ENCODE measurements at places on chromosomes 7 and 10.

GRCh38 chr10:5497948-5498730, 1.2 kb downstream of the CALML5 start:
- DNase-seq: no peak

- DNase-seq: no peak
Measured at GRCh38 chr10:102476466-102477141, 25.3 kb upstream of the C10orf95 start.

DNA sequence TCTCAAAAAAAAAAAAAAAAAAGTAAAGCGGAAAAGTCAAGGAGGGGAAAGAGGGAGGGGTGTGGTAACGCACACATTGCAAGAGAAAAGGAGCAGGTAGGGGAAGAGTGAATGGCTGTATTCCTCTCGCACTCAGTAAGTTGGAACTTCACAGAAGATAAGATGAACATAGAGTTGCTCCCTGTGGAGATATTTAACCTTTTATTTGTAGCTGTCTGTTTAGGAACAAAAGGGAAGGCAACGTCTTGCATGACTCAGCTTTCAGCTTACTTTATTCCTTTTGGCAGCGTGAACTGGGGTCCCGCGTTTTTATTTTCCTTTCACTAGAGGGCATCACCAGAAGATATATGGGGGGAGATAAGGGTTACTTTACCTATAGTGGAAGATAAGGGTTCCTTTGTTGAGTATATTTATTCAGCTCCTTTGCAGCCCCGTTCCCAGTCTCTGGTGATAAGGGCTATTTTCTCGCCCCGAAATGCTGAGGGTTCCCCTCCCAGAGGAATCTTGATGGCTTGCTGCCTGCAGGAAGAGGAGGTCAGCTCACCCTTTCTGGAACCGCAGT, 78.5 kb downstream of the APBB1IP start:
- no peak for DNase-seq

DNA sequence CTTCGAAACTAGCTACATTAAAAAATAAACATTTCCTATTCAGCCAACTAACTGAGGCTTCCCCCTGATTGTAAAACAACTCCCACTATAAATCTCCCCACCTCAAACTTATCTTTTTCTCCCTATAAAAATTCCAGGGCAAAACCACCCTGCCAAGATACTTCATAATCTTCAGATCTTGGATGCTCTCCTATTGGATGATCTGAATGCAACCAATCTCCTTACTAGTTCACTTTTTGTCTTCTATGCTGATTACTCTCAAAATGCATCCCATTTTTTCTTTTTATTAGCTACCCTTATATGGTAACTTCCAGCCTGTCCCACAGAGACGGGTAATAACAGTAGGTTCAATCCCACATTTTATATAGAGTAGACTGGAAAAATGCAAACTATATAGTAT, 15.0 kb upstream of the PRSS58 start:
- no peak for DNase-seq

- DNase-seq: no peak
Measured at GRCh38 chr10:47079204-47079580, 168.0 kb downstream of the PTPN20 start.

- no peak for DNase-seq
Measured at GRCh38 chr7:9181356-9181755, 747.9 kb downstream of the NXPH1 start.

- DNase-seq: no peak
Measured at GRCh38 chr7:127632276-127632910, 14.5 kb upstream of the PAX4 start.

- no peak for DNase-seq
Measured at GRCh38 chr10:91340613-91341362, 69.4 kb upstream of the HECTD2 start.

DNA sequence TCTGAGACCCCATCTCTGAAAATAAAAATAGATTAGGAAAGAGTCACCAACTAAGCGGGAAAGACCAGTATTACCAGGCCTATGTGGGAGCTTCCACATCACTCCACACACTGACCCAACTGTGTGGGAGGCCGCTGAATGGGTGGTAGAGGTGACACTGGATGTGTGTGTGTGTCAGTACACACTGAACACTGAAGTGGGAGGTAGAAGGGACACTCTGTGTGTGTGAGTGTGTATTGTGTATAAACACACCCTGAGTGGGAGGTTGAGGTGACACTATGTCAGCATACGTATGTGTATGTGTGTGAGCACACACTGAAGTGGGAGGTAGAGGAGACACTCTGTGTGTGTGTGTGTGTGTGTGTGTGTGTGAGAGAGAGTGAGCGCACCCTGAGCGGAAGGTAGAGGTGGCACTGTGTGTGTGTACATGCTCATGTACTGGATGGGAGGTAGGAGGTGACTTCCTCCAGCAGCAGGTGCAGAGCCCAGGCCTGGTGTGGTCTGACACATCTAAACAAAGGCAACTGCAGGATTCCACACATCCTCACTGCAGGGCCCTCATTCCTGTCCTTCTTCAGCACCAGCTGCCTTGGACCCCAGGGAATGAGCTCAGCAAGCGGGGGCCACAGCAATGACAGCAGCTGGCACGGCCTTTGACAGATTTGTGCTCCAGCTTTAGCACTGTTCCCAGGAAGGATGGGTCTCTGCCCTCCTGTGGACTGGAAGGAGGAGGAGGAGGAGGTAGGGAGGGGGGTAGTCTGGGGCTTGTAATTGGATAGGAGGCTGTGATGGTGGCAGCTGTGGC, 26.5 kb upstream of the RBM20 start:
- no peak for DNase-seq

DNA sequence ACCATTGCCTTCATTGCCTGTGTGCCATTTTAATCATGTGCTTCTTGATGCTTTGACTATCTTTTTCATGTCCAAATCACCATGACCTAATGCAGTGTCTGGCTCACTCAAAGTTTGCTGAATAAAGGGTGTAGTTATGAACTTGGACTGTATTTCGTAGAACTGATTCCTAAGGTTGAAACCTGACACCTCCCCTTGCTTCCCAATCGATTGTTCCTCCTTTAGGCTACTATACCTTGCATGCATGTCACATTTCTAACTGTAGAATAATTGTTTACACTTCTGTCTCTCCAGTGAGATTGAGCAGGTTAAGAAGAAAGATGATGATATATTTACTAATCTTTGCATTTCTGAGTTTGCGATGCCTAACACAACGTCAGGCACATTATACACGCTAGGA, 41.0 kb upstream of the CDK1 start:
- DNase-seq: no peak

- no peak for DNase-seq
Measured at GRCh38 chr7:122256046-122256445, 48.5 kb downstream of the FEZF1 start.

DNA sequence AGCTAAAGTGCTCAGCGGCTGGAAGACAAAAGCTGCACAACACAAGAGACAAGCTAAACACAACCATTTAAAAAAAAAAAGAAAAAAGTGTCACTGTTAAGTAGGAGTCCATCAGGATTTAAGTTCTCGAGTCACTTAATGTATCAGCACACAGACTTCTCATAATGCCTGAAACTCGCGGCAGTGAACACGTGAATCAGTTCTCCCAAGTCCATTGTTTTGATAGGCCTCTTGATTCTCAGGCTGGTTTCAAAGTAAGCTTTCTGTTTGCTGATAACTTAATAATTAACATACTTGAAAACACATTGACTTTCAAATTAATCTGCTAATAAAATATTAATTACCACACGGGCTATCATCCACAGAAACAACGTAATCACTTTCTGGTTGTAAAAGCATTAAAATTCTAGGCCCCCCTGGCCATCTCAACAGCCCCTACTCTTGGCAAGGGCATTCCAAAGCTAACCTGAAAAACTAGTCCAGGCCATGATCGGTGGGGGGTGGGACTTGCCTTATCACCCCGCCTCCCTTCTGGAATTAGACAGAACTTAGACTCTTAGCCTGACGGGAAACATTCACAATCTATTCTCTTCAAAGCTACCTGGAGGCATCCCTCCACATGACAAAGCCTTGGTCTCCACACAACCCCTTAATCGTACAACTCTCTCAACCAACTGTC, 129.0 kb downstream of the DIP2C start:
- no peak for DNase-seq

- no peak for DNase-seq
Measured at GRCh38 chr7:22698767-22699166, 28.2 kb upstream of the IL6 start.

GRCh38 chr10:108787932-108788331, 1135.4 kb downstream of the XPNPEP1 start:
- DNase-seq: no peak

GRCh38 chr7:150450491-150451001, at the start of gene GIMAP8:
Gene GIMAP8 (plus strand): TSS chr7:150450630. CDS start chr7:150466699, 16,069 bp downstream.
- DNase-seq: peak; percentile 80

DNA sequence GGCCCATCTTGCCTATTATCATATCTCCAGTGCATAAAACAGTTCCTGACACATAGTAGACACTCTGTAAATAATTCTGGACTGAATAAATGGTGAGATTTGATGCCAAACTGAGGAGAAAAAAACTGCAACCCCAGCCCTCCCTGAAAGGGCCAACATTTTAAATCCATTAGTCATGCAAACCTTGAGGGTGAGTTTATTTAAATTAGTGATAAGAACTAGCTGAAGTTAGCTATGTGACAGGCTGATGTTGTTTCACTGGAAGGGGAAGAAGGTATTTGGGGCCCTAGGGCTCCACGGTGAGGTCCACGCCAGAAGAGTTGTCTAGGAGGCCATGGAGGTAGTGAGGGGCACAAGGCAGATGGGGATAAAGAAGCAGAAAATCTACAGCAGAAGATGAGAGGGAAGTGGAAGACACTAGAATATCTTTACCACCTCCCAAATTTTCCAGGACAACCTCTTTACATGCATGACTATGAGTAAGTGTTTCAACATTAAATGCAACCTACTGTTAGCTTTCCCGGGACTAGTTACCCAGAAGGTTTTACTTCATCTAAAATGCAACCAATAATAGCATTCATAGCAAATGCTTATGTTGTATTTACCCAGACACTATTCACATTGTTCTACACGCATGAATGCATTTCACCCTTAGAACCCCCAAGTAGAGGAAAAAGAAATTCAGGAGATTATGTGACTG, 183.2 kb upstream of the LYZL1 start:
- no peak for DNase-seq

DNA sequence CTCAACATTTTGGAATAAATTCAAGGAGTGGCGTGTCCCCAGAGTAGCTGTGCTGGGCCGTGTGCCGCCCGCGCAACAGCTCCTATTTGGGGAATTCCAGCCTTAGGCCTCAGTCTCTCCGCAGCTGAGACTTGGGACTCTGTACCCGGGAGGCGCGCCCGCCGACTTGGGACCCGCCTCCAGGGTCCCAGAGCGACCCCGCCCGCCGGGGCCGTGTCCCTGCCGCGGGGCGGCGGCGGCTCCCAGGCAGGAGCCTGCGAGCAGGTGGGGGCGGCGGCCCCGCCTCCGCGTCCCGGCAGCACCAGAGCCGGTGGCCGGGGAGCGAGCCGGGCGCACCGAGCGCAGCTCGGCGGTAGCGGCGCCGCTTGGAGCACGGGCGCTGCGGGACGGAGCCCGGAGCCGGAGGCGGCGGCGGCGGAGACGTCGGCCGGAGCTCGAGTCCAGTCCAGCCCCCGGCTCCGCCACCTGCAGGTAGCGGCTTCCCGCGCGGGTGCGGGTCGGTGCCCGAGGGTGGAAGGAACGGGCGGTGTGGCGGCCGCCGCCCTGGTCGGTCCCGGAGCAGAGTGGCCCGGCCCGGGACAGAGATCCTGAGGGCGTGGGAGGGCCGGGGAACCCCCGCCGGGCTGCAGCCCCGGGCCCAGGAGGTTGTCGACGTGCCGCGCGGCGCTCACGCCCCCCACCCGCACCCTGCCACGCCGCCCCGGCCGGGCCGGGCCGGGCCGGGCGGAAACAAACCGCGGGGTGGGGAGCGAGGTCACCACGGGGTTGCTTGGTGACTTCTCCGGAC, at the start of gene WIPF3:
Gene WIPF3, plus strand, starts transcription at position 301 of the 787 bp plus-strand sequence. CDS start 28,217 bp downstream, outside the sequence.
- DNase-seq: peak; percentile 44

- DNase-seq: peak; percentile 13
Measured at GRCh38 chr7:1540776-1541271, 10.3 kb downstream of the MAFK start.

DNA sequence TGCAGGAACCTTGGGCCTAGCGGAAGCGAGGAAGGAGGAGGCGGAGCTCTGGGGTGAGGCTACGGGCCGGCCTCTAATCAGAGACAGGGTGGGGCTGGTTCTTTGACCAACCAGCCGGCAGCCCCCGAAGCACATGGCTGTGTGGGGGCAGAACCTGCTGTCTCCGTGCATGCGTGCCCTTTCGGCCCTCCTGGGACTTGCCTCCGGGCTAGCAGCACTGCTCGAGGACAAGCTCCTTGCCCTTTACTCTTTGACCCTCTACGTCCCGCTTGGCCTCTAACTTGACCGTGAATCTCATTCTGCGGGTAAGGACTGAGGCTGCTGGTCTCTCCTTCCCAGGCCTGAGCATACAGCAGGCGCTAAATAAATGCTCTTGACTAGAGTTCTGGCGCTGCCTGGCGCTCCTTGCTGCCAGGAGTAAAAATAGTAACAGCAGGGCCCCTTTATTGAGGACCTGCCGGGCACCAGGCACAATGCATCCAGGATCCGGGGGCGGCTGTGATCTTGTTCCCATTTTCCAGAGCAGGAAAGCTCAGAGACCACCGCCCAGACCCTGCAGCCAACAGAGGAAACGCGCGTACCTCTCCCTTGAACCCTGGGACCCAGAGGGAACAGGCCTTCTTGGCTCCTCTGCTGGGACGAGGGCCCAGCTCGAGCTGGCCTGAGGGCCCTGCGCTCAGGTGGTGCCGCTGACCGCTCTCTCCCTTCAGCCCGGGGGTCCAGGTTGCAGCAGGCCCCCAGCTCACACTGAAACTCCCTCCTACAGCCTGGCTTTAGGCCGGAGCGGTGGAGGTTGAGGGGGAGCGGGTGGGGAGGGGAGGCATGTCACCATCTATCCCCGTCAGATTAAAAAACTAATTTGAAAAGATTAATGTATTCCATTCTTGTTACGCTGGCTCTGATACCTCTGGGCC, 2.7 kb upstream of the COMTD1 start:
- no peak for DNase-seq

- no peak for DNase-seq
Measured at GRCh38 chr7:157124690-157125089, 14.0 kb upstream of the UBE3C start.

DNA sequence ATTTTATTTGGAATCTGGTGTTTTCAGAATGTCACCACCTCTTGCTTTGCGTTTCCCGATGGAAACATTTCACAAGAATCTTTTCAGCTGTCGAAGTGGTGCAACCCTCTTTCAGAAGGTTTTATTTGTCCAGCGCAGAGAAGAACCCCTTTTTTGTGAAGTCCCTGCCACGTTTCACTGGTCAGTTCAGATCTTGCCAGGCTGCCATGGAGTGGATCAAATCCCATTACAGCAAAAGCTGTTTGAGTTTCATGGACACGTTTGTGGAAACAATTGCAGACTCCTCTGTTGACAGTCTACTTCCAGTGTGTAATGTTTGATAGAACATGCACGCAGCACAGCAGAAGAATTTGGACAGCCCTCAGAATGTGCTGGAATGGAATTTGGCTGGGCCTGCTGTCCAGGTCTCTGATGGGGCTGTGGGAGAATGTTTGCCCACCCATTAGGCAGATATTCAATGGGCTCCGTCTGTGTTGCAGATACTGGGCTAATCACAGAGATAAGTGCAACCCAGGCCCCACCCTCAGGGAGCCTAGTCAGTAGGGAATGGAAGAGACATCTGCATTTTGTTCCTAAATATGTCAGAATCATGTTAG, 143.2 kb downstream of the GRK5 start:
- DNase-seq: peak; percentile 42

GRCh38 chr10:75345738-75346137, 55.8 kb downstream of the ZNF503 start:
- no peak for DNase-seq
